ENCODE measurements at places on chromosomes 2 and 18.

DNA sequence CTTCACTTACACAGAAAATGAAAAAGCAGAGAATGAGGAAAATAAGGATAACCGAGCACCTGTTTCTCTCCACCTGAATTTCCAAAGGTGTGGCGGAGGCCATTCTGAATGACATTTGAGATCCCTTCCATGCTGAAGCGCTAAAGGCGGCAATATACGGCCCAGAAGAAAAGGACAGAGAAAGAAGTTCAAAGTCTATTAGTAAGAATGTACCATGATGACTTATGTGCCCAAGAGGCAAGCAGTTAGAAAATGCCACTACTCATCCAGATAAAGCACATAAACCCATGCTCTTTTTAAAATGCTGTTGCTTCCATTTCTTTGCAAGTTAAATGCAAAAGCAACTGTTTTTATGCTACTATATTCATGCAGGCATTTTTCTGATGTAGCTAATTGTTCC, 37.2 kb downstream of the FEZ2 start:
- DNase-seq, result no peak

GRCh38 chr18:75438891-75439290, 11.4 kb upstream of the SMIM21 start:
- no peak for DNase-seq

- no peak for DNase-seq
Measured at GRCh38 chr18:70659036-70659925, 370.4 kb downstream of the SOCS6 start.

DNA sequence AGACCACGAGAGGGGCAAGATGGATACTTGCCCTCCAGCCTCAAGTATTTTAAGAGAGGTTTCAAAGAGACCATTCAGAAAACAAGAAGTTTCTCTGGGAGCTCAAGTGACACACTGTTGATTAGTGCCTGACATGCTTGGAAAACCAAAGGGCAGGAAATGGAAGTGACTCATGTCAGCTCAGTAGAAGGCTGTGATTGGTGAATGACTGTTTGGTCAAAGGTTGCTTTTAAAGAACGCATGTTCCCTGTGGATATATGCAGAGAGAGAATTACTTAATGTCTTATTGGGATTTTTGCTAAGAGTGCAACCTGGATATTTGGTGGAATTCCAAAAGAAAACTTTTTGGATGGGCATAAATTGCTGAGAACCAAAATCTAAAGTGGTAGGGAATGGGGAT, 549.9 kb downstream of the XIRP2 start:
- DNase-seq, result no peak

DNA sequence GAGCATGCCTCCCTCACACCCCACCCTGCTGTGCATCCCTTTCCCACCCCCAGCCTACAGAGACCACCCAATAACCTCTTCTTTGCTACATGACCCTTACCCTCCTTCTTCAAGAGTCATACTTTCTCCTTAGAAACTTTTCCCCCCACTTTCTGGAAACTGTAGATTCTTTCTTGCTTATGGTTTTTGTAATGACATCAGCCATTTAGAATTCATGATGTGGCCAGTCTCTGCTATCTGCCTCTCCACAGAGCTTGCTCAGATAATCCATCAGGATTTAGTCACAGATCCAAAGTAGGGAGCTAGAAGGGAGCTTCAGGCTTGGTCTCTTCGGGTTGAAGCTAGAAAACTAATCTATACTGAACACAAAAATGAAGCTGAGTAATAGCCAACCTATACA, 36.5 kb downstream of the GALM start:
- no peak for DNase-seq

DNA sequence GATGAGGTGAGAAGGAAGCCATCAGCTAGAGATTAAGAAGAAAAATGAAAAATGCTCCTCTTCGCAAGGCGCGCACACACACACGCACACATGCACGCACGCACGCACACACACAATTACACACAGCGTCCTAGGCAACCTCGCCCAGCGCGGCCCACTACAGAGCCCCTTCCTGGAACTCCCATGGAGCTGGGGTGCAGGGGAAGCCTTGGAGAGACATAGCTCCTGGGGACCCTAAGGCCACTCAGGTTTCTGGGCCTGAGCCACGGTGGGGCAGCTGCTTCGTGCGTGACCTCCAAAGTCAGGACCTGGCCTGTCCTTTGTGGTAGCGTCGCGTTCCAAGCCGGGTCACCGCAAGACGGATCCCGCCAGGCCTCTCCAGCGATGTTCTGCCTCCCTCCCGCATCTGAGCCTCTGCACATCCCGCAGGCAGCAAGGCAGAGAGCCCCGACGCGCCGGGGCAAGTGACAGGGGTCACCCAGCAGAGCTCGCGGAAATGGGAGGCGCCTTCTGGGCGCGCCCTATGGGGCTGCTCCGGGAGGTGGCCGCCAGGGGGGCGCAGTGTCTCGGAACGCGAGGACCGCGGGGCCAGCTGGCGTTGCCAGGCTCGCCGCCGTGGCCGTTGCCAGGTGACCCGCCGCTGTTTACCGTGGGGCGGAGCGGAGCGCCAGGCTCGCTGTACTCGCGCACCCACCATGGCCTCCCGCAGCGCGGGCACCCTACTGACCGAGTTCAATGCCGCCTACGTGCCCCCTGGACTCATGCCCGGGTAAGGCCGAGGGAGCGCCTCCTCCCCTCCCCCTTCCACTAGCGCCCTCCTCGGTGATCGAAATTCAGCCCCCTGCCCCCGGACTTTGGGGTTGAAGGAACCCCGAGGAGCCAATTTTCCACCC, 79.0 kb downstream of the CIB4 start:
- peak; percentile 65 for DNase-seq

DNA sequence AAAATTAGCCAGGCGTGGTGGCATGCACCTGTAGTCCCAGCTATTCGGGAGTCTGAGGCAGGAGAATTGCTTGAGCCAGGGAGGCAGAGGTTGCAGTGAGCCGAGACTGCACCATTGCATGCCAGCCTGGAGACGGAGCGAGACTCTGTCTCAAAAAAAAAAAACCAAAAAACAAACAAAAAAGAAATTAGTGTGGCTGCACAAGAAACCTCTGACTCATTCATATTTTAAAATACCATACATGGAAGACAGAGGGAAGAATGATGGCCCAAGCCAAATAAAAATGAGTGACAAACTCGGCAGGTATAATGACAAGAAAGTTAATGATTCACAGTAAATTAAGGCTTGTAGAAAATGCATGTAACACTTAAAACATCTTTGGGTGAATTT, 875.8 kb downstream of the EPHA4 start:
- no peak for DNase-seq

DNA sequence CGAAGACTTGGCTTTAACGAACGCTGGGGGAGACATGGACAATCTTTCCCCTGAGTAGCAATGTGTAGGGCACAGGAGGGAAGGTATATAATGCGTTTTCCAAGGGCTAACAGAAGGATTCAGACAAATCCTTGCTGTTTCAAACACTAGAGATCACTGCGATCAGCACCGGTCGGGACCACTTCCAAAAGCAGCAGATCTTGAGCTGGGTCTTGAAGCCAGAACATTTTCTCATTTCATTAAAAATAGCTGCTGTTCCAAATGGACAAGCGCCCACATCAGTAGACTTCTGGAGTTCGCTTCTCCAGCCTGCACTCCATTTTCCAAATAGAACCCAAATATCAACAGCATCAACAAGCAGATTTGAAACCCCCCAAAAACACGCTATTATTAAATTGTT, 65.1 kb upstream of the MAPRE2 start:
- DNase-seq, result no peak

DNA sequence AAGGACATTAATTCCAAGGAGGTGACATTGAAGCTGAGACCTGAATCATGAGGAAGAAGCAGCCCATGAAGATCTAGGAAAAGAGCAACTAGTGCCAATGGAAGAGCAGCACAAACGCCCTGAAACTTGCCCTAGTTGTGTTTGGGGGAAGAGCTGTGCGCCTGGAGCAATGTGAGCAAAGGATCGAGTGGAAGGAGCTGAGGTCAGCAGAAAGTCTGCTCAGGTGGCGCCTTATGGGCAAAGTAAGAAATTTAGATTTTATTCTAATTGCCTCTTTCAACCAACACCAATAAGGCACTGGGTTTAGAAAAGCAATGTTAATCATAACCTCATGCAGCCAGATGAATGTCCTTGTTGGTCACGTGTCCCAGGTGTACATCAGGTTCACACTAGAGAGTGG, 226.0 kb upstream of the THSD7B start:
- DNase-seq, result no peak

DNA sequence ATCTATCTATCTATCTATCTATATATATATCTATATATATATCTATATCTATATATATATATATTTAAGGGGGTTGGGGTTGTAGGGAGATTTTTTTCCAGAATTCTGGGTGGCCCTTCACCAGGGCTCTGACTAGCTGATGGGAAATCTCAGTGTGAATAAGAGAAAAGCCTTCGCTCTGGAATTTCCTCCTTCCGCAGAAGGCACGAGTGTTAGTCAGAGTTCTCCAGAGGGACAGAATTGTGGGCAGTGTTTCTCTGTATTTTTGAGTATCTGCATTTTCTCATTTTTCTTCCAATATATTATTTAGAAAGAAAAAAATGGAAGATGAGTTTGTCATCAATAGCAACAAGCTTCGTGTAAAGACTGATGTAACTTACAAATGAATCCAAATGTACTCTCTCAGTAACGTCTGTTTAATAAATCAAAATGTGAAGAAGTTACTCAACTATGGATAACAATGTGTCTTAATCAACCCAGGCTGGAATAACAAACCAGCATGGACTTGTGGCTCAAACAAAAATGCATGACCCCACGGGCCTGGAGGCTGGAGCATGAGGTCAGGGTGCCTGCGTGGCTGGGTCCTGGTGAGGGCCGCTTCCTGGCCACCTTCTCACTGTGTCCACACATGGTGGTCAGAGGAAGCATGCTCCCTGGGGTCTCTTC, 10.6 kb upstream of the SNTG2 start:
- DNase-seq, result no peak

DNA sequence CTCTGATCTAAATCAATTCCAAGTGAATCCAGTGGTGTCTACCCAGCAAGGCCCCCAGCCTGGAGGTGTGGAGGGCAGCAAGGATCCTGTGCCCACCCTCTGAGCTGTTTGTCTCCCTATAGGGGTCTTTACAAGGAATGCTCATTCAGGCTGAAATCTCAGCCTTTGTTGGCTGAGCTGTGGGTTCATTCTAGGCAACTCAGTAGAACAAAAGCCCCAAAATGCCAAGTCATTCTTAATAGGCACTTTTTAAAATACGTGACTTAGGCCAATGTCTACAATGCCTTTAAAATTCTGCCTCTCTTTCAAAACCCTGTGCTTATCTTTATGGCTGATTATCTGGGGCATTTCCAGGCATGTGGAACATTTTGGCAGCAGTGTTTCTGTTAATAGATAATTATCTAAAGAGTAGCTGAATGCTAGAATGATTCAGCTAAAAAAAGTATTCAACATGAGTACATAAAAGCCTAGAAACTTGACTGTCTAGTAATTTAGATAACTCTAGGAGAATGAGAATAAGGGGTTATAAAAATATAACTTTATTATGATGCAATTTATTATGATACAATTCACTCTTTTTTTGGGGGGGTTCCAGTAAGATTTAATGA, 7.4 kb downstream of the UGT1A6 start:
- DNase-seq, result peak; percentile 11

DNA sequence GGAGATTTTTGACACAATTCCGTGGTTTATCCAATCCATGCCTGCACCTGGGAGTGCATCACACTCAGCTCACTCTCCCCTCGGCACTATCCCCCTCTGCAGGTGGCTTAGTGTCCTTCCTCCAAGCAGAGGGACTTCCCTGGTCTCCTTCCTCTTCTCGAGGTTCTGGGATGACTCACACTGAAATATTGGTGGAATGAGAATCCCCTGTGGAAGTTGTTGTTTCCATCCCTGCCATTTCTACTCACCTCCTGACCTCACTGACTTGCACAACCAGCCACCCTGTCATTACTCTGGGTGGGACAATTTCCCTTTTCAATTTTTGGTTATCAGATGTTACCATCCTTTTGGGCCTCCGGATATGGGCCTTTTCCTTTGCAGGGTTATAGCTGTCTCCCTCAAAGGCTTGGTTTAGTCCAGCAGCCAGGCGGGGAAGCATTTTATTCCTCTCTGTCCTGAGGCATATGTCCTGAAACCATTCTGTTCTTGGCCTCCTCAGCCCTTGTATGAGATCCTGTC, 59.9 kb downstream of the PTPRM start:
- DNase-seq, result no peak

- no peak for DNase-seq
Measured at GRCh38 chr2:186456941-186457340, 29.1 kb upstream of the ZC3H15 start.

Data from DMS79 treated with DMSO at 0.1 percent for 48 hours (cell line).